Stimulated activated CD8-positive, alpha-beta memory T cell treated with anti-CD3 and anti-CD28 coated beads, Interleukin-15, amount 100 ng/mL, for 24 hours (primary cell): ENCODE measurements at places on chromosomes 4 and X.
A peak's percentile ranks its signal among the peaks of the same experiment; 100 is the strongest.

DNA sequence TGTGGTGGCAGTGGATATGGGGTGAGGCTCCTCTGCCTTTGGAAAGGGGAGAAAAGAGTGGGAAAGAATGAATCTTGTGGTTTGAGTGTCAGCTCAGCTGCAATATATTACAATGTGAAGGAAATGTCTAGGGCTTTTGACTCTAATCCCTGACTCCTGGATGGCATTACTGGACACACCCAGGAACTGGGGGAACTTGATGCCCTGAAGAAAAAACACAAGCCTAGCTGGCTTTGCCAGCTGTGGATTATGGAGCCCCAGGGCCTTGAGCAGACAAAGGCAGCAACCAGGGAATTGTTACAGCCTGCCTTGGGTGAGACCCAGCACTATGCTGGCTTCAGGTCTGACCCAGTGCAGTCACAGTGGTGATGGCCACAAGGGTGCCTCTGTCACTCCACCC is 57.1 kb upstream of the CYSLTR1 start:
- DNase-seq = no peak

DNA sequence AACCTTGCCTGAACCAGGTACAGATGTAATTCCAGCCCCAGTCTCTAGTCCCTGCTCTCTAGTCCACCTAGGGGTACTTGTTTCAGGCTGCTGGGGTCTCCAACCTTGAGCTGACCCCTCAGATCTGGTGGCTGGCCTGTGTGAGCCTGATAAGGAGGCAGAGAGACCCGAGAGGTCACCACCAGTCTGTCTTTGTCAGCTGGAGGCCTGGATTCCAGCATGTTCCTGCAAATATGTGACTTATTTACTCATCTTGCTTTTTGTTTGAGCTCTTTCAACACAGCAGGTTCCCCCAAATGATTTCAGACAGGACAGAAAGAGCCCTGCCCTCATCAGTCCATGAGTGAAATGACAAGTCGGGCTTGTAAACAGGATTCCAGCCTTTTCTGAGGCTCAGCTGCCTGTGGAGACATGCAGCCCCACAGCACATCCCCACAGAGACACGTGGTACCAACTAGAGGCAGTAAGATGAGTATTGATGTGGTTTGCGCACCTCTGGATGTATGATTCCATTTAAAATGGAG is 37.5 kb upstream of the STK26 start:
- DNase-seq = no peak

GRCh38 chr4:76023389-76023788 is at the start of gene CXCL10:
CXCL10 (minus strand) TSS chr4:76023497; CDS start chr4:76023431, 66 bp downstream.
- no peak for DNase-seq

DNA sequence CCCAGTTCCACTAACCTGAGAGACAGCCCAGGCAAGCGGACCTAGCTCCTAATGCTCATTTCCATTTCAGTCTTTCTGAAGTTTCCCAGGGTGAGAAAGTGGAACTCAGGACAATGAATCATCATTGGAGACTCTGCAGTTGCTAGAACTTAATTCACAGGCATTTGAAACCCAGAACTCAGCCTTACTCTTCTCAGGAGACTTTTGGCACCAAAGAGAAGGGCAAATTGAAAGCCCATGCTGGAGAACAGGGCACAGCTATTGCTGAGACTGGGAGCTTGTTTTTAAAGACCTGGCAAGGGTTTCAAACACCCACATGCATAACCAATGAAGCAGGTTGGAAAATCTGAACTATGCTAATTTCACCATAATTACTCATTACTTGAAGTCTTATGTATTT is 36.0 kb downstream of the BST1 start:
- no peak for DNase-seq

GRCh38 chrX:150936556-150936955 is 38.1 kb upstream of the CD99L2 start:
- DNase-seq = no peak

DNA sequence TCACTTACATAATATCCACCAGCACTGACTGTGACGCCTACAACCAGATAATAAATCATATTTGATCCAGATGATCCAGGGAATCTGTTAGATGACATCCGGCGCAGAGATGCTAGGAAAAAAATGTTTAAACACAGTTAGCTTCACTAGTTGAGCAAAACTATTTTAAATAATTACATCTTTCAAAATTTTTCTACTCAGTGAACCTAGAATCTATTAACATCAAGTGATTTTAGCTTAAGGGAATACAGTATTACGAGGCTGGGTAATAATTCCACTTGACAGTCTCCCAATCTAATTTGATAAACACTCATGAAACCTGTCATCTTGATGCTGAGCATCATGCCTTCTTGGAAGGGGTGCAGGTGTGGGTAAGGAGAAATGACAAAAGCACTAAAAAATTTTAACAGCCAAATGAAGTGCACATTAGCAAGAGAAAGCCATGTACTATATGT is 4.7 kb downstream of the MGARP start:
- DNase-seq = no peak

- DNase-seq = no peak
These were observed 94.7 kb upstream of the DIPK2B start for GRCh38 chrX:45295259-45295986.

GRCh38 chr4:109291707-109292238 is 10.7 kb downstream of the COL25A1 start:
- no peak for DNase-seq

DNA sequence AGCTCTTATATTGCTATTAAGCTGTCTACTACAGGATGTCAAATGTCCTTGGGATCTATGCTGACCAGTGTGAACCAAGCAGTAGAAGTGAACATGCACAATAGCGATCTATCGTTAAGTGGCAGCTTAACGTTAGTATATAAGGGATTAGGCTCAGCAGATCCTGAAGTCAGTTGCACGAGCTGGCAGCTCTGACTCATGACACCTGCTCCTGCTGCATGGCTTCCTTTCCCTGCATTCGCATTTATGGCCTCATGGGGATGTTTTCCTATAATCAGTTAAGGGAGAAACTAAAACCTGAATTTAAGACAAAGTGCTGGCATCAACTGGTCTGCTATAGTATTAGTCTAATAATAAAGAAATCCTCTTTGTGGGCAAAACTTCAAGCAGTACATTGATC is 12.7 kb upstream of the MCUB start:
- no peak for DNase-seq

DNA sequence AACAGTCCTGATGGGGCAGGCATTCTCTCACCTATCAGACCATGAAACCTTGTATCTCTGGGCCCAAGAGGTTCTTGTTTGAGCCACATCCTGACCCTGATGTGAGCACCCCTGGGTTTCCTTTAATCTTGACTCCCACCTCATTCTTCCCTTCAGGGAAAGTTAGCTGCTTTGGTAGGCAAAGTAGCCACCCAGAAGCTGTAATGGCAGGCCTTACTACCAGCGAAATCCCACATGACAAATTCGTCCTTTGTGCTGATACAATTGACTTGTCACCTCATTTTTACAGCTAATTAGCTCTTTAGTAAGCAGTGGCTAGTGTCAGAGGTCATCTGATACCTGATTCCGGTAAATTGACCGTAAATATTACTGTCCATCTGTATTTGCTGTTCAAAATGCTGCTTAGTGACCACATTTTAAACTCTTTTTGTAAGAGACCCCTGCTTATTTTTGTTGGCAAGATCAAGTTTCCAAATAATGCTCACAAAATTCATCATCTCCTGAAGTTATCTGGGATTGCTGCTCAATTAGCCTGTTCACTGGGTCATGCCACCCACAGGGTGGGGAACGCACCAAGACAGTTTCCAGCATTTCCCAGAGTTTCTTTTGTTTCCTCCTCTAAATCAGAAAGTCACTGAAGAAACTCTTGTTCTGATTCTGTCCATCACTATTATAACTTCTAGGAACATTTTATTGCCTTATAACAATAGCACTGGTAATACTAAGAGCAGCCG is 329.7 kb downstream of the GPAT3 start:
- DNase-seq = no peak

GRCh38 chrX:153917869-153918268 is 8.2 kb downstream of the ARHGAP4 start:
- DNase-seq = no peak

DNA sequence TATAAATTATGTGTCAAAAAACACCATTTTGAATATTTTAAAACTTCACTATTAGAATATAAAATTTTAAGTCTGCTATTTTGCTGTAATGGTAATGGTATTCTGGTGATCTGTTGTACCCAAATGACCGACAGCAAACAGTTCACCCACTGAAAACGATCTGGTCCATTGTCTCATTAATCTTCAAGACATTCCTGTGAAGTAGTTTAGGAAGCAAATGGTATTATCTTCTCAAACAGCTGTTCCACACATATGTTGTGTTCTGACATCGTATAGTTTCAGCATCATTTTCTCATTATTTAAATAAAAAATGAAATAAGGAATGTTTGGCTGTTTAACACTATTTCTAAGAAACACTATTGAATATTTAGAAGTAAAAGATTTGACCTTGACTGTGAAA is 98.1 kb downstream of the WWC2 start:
- DNase-seq = no peak

DNA sequence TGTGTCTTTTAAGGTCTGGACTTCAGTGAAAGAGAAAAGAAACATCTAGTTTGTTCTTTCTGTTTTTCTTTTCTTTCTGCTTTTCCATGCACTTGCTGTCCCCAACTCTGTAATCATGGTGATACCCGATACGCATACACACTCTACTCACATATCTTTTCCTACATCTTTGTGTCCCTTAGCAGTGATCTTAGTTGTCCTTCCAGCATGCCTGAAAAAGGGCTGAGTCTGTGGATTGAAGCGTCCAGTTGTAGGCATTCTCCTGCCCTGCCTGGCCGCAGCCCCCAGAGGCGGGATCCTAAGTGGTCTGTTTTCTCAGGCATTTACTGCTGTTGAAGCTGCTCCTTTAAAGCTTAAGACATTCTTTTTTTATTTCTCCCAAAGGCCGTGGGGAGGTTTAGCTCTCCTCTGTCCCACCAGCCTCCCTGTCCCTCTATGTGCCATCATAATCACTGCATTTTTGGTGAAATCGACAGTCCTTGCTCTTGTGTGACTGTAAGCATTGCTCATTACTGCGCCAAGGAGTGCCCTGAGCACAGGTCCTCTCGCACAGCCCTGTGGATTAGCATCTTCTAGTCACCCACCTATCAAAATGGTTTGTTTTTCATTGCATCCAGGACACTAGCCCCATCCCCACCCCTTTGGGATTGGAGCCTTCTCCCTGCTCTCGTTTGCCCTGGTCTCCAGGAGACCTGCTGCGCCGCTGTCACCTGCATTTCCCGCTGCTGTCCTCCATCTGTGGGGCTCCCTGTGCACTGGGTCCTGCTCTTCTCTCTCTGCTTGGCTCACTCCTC is 4.4 kb downstream of the RGS12 start:
- DNase-seq = no peak

GRCh38 chr4:148686449-148686848 is 244.2 kb upstream of the NR3C2 start:
- no peak for DNase-seq

GRCh38 chr4:151169223-151169622 is 69.8 kb downstream of the RPS3A start:
- no peak for DNase-seq

DNA sequence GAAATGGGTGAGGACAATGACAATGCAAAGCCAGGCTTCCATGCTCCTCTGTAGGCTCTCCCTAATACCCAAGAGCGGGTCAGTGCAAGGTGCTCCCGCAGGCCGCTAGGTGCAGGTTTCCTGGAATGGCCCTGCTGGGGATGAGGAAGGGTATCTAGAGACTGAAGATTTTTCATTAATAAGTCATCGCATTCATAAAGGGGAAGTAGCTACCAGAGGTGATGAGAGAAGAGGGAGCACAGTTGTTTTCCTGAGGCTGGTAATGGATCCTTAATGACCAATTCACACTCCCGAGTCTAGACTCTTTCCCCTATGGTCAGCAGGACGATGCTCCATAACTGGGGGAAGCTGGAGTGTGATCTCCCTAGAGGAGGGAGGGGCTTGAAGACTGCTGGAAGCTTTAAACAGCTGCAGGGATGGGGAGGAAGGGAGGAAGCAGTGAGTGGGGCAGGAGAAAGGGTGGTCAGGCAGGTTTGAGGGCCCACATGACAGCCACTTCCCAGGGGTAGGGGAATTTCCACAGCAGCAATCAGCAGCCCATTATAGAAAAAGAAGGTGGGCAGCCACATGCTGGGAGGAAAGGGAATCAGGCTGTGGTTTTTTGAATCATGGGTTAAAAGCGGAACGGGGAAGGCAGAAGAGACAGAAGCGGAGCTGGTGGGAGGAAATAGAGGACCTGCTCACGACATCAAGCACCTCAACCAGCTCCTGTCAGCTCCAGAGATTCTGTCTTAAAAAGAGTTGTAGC is 10.2 kb upstream of the ATP6AP2 start:
- DNase-seq = no peak

DNA sequence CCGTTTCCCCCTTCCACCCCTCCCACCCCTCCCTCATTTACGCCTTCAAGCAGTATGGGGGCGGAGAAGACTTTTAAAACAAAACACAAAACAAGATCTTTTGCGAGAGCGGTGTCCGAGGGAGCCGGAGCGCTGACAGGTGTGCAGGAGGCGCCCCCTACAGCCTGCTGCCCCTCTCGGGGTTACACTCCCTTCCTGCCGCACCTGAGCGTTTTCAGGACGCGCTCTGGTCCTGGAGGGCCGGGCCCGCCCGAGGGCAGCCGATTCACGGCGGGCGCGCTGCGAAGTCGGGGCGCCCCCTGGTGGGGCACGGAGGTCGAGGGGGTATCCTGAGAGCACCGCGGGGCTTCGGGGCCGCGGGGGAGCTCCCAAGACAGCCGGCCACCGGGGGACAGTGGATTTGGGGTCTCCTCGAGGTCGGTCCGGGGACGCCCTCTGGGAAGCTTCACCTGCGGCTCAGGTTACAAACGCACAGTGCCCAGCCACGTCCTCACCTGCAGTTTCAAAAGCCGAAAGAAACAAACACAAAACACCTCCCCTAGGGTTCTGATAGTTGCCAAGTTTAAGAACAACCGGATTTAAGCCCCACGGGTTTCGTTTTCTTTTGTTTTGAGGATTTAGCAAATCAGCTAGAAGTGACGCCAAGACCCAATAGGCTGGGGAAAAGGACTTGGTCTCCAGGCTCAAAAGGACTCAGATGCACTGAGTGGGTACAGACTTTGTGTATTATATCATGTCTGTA is 8.0 kb upstream of the NEUROG2 start:
- peak; percentile 61 for DNase-seq

- no peak for DNase-seq
These were observed 10.3 kb downstream of the AFAP1 start for GRCh38 chr4:7929118-7929951.

DNA sequence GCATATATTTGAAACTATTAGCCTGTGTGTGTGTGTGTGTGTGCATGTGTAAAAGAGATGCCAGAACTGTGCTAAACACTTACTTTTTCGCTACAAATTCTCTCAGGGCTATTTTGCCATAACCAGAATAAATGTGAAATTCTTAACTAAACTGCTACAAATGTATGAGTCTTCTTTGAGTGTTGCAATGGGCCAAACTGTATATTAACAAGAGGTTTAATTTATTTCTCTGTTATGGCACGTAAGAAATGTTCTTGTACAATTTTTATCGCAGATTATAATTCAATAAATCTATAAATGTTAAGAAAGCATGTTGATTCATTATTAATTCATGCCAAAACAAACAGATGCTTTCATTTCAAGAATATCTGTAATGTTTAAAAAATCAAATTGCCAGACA is 454.5 kb upstream of the PCDH7 start:
- no peak for DNase-seq

- no peak for DNase-seq
These were observed 7.0 kb downstream of the MTM1 start for GRCh38 chrX:150575419-150575814.
